ENCODE measurements at places on chromosomes 2 and 18.

DNA sequence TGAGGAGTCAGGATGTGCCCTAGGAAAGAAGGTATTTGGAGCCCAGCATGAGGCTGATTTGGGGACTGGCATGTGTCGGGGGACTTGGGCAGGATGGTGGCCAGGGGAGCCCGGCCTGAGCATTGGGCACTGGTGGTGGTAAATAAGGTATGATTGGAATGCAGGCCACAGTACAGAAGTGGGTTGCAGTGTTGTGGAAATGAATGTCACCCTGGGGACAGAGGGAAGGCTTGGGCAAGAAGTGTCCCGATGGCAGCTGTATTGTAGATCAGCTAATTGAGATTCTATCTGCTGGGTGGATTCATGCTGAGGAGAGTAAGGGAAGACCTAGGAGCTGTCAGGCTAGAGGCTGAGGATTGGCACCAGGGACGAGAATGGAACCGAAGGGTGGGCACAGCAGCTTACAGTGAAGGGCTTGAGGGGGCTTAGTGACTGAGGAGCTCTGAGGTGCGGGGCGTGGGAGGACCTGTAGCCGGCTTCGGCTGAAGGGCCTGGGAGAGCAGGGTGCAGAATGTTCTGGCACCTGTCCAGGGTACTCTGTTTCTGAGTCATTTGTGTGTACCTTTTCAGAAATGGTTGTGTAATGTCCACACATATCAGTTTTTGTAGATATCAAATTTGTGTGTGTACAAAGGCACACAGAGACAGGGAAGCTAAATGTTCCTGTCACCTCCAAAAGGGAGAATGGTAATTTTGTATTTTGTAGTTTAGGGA, 170.2 kb downstream of the PRKCE start:
- DNase-seq, result no peak

DNA sequence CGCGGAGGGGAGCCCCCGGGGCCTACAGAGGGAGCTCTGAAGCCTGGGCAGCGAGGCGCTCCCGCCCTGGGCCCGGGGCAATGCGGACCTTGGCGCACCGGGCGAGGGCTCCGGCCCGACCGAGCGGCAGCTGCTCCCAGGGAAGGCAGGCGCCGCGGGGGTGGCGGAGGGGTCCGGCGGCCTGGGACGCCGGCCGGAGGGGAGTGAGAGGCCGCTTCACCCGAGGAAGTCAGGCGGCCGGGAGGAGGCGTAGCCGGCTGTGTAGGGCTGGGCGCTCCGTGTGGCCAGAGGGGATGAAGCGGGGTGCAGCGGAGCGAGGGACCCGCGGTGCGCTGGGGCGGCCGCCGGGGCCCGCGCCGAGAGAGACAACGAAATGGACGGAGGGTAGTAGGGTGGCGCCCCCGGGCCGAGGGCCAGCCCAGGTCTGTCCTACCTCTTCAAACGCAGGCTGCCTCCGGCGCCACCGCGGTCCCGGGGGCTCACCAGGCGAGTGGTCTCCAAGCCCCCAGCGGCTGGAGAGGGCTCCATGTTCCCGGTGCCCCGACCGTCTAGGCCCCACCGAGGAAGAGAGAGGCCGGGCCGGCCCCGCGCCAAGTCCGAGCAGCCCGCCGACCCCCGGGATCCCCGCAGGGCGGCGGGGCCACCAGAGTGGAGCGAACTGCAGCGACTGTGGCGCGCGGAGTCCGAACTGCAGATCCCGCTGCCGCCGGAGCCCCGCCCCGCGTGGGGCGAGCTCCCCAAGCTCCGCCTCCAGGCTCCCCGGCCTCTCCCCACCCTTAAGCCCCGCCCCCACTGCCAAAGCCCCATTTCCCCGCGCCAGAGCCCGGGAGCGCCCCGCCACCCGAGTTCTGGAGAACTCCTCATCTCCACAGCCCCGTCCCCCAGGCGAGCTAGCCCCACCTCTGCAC, at the start of gene SLC30A3:
Gene SLC30A3 (minus strand): TSS at position 669 of the 908 bp plus-strand sequence. CDS start 141 bp downstream, at position 528.
- peak; percentile 58 for DNase-seq

GRCh38 chr18:32343634-32344033, 127.0 kb downstream of the GAREM1 start:
- DNase-seq, result no peak

DNA sequence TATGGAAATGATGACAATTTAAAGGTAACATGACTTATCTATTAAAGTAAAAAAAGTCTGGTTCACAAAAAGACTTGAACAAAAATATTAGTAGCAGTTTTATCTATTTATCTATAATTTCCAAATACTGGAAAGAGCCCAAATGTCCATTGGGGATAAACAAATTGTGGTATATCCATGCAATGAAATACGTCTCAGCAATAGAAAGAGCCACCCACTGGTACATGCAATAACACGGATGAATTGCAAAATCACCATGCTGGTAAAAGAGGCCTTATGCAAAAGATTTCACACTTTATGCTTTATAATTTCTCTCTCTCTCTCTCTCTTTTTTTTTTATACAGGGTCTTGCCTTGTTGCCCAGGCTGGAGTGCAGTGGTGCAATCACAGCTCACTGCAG, 91.4 kb upstream of the ASAP2 start:
- DNase-seq, result no peak

- DNase-seq, result no peak
Observed at GRCh38 chr2:100484390-100484789, 14.1 kb downstream of the NMS start.

- DNase-seq, result no peak
Observed at GRCh38 chr2:239286901-239287300, 113.9 kb downstream of the HDAC4 start.

DNA sequence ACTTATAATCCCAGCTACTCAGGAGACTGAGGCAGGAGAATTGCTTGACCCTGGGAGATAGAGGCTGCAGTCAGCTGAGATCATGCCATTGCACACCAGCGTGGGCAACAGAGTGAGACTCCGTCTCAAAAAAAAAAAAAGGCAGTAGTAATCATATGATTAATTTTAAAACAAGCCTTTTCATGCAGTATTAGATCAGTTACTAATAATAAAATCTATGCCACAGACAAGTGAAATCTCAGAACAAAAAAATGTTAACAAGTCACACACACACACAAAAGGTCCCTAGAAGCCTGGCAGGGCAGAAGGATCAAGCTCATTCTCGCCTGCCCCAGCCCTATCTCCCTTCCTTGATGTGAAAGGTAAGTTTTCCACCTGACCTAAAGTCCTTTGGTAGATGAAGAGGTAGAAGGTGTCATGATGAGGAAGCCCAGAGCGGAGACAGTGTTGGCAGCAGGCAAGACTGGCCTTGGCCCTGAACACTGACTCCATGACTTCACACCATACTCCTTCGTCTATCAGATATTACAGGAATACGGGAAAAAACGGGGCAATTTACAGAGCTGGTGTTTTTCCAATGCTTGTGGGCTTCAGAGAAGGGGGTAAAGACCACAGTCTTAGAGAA, 10.6 kb downstream of the KDSR start:
- no peak for DNase-seq

GRCh38 chr2:55618275-55619055, 1.0 kb upstream of the PPP4R3B start:
- DNase-seq, result no peak

DNA sequence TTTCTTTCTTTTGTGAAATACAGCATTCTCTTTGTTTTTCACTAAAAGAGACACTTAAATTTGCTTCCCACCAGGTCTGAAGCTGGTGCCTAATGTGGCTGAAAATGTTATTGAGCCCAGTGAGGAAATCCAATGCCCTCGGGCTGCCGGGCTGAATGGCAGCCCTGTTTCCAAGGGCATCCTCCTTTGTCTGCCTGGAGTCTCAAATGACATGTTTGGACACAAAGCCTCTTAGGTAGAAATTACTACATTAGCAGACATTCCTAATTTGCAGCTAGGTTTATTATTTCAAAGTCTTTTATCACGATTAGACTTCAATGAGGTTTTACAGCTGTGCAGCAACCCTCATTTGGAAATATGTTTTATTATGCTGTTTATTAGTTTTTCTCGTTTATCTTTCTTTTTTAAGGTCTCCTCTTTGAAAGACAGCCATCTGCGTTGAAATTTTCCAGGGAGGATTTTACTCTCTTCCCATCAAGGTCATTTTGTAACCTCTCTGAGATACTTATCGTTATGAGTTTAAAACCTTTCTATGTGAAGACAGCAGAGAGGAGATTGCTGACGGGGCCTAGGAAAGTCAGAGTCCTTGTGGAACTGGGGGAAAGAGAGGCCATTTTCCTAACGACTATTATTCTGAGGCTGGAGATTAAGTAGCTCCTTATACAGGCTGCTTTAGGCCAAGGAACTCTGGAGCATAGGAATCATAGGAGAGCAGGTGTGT, 59.0 kb upstream of the ZNF532 start:
- DNase-seq, result no peak

- no peak for DNase-seq
Observed at GRCh38 chr2:134262684-134263083, 8.8 kb downstream of the MGAT5 start.

DNA sequence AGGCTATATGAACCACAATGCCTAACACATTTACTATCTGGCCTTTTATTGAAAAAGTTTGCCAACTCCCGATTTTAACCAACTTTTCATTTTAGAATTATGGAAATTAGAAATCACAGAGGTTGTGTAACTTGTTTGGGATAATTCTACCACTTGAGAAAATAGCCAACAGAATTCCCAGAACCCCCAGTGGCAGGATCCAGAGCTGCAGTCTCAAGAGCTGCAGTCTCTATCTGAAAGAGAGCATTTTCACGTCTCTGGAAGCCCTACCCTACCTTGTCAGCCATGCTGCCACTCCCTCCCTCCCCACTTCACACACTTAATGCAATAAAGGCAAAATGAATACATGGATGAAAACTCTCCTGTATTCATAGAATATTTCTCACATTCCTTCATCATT, 23.4 kb upstream of the TSPYL6 start:
- no peak for DNase-seq

DNA sequence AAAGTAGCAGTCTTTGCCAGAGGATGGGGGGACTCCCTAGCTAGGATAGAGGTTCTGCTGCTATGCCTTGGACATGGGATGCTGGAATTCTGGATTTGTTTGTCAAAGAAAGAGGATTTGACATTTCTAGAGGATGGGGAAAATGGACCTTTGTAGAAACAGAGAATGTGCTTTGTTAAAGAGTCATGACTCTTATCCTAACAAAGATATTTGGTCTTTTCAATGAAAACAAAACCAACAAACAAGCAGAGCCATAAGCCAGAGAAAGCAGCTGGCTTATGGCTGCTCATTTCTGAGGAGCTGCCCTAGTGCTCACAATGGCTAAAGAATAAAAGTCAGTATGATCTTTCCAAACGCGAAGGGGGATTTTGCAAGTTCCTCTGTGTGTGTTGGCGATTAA, 40.8 kb upstream of the MAPRE2 start:
- no peak for DNase-seq

GRCh38 chr2:231297108-231297908, 98.2 kb upstream of the B3GNT7 start:
- DNase-seq, result no peak
